ENCODE measurements at places on chromosomes 7 and 10. TPM values are rescaled to one million over a fixed set of nuclear protein-coding genes. Genes with fewer than 3 reads are reported as not detected.

Gene GIMAP1
- 0.94 TPM for total RNA-seq

Gene RARRES2
- 6.2 TPM for total RNA-seq

Gene CHST12
- total RNA-seq, result 1.9 TPM

Gene SPDYE8
- total RNA-seq, result not detected

Gene OPN1SW
- total RNA-seq, result not detected

Gene MCM10
- total RNA-seq, result 2.5 TPM

Gene CFAP43
- total RNA-seq, result 16.7 TPM

Gene ZNF722
- total RNA-seq, result not detected

Gene TRPV5
- total RNA-seq, result 0.31 TPM

Gene PNLIP
- total RNA-seq, result not detected

Gene NET1
- total RNA-seq, result 23.6 TPM

Gene SPDYE11
- not detected for total RNA-seq

Gene VAX1
- total RNA-seq, result 1.2 TPM
